ENCODE measurements at places on chromosomes 11 and 22.

DNA sequence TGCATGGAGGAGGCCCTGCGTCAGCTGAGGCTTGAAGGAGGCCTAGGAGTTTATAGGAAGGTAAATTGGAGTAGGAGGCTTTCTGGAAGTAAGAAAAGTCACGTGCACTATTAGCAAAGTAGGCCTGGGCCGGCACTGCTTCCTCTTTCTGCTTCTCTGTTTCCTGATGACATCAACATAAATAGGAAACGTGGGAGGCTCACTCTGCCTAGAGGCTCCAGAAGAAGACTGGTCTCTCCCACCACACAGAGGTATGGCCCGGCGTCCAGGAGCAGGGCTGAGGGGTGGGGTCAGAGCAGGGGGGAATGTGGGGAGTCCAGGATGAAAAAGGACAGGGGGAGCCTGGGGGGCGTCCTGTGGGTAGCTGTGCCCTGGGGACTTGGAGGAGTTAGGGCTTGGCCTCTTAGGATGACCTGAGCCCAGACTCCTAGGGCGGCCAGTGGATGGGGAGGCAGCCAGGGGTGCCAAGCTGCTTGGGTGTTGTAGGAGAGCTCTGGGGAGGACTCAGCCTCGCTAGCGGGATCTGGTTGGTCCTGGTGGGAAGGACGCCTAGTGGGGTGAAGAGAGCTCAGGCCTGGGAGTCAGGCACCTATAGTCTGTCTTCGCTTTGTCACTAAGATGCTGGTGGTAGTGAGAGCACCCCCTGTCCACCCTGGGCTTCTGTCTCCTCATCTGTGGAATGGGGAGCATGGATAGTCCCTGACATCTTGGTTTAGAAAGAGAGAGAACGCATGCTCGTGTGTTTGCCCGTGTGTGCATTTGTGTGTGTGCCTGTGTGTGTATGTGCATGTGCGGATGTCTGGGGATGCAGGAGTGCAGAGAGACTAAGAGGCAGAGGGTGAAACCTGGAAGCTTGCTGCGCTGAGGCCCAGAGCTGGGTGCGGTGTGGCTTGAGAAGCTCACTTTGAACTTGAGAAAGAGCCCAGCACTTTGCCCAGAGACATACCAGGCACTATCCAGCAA lies at the start of gene CSF2RB:
TSS of gene CSF2RB (plus strand) at position 202 of the 963 bp plus-strand sequence. CDS start 8,580 bp downstream, outside the sequence.
- no peak for DNase-seq

GRCh38 chr11:132852361-132852760 lies 679.9 kb downstream of the OPCML start:
- no peak for DNase-seq

DNA sequence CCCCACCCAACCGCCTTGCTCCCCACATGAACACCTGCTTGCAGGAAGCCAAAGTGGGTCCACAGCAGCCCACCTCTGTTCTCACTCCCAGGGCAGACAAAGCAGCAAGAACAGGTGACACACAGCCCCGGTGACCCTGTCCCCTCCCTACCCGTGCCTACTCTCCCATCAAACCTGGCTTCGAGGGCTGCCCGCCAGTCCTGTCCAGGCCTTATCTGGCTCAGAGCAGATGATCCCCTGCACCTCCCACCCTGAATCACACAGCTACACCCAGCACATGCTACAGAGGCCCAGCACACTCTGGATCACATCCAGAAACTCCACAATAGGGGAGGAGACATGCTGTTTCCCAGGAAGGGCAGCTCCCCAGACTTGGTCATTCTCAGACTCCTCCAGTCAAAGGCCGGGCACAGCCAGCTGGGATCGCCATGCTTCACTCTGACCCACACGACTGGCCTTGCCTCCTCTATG lies 6.2 kb upstream of the RGL4 start:
- DNase-seq: no peak

- DNase-seq: no peak
These were observed 108.2 kb upstream of the CRYBB3 start for GRCh38 chr22:25091458-25091857.

DNA sequence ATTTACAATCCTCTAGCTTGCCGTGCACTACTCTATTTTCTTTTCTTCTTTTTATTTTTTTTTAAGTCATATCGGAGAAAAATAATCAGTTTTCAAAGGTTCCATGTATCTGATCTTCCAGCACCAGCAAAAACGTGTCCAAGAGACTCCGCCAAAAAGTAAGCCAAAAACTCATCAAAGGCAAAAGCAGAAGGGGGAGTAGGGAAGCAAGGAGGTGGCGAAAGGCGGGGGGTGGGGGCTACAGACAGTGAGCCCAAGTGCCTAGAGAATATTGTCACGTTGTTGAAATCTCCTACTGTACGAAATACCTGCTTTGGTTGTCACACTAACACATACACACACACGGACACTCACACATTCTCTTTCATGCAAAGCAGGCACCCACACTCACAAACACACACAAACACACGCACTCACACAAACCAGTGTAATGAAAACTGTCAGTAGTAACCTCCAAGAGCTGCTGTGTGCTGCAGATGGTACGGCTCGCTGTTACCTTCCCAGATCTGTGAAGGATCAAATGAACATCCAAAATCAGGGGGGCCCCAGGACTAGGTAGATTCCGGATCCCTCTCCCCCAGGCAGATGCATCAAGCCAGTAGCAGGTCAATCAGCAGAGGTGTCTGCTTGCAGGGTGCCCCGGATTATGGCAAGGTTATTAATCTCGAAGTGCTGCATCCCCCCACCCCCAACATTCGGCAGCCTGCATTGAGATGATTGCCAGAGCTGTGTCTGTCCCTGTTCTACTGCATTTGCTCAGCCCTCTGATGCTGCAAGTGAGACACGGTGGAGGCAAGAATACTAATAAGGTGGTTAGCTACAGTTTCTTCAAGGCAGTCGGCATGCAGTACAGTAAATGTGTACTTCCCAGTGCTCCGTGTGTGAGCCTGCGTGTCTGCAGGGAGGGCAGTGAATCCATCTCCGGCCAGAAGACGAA lies at the start of gene LRRC4C:
TSS of gene LRRC4C (minus strand) at position 188 of the 937 bp plus-strand sequence.
- DNase-seq: no peak

Data from ELR (cell line).